ENCODE measurements at places on chromosomes 5 and 9.

DNA sequence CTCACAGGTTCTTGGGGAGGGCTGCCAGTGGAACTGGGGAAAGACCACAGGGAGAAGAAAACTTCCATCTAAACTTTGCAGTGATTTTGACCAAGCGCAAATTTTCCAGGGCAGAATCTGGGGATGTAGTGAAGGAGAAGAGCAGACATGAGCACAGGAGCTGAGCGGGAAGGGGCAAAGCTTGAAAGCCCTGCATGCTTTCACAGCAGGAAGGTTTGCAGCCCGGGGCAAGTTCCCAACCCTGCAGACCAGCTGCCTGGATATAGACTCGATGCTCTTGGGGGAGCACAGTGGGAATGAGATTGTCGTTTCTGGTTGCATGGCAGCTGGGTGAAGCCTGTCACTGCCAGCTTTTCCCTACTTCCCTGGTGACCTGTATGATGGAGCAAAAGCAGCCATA lies 276.8 kb upstream of the RORB start:
- no peak for DNase-seq

DNA sequence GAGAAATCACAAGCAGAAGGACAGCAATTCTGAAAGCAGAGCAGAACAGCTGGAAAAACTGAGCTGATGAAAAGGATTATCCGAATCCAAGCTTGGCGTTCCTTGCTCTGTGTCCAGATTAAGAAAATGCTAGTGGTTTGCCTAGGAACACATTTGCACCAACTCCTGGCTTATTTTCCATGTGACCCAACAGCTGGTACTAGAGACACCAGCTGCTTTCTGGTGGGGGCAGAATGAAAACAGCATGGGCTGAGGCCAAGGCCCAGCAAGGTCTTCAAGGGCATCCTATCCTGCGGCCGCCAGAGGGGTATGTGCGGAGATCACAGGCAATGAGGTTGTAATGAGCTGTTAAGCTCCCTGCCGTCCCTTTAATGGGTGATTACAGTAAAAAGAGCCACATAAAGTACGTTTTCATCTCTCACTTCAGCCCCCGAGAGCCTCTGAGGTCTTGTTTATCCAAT lies 131.5 kb downstream of the DOCK8 start:
- DNase-seq: no peak

- no peak for DNase-seq
These were observed 283.3 kb downstream of the GABRB2 start for GRCh38 chr5:161263191-161263590.

- DNase-seq: peak; percentile 94
These were observed 13.3 kb downstream of the TRIM7 start for GRCh38 chr5:181191526-181192336.

- no peak for DNase-seq
These were observed 263.4 kb downstream of the GRIA1 start for GRCh38 chr5:153753645-153754432.

GRCh38 chr9:80157561-80157983 lies 585.8 kb downstream of the TLE4 start:
- DNase-seq: no peak

DNA sequence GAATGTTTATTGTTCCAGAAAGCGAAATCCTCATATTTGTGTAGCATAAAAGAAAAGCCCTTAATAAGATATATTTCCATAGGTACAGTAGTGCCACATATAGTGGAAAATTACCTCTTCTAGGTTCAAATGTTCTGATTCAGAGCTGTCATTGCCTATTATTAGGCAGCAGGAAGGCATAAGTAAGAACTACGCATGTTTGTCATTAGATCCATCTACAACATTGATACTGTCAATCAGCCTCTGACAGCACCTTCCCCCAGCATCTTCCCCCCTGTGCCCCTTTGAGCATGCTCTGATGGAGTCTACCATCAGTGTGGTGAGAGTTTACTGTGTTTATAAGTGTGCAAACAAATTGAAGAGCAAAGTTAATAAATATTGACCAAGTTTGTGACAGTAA lies 816.1 kb downstream of the TLE4 start:
- no peak for DNase-seq

GRCh38 chr5:72692231-72692637 lies 124.2 kb upstream of the TNPO1 start:
- DNase-seq: no peak

GRCh38 chr9:99119976-99120655 lies 15.2 kb downstream of the TGFBR1 start:
- no peak for DNase-seq

GRCh38 chr5:172913117-172913850 lies 45.9 kb upstream of the RPL26L1 start:
- no peak for DNase-seq

GRCh38 chr5:23457780-23458179 lies 49.6 kb upstream of the PRDM9 start:
- DNase-seq: no peak

GRCh38 chr5:43920422-43920821 lies 317.4 kb downstream of the NNT start:
- no peak for DNase-seq

- no peak for DNase-seq
These were observed 87.8 kb downstream of the RASEF start for GRCh38 chr9:82975176-82975575.

DNA sequence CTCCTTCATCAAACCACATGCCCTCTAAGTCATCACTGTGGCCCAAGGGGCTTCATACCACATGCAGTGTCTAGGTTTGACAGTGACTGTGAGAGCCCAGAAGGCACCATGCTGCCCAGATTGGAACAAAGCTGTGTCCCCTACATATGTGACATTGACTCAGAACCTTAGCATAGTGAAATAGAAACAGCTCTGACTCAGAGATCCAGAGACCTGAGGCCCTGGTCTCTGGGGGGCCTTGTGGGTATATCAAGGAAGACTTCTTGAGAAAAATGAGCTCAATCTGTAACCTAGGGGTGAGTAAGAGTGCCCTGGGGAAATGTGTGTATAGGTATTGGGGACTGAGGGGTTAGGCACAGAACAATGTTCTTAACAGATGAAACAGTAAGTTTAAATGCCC lies 7.1 kb upstream of the ENTREP1 start:
- DNase-seq: no peak

DNA sequence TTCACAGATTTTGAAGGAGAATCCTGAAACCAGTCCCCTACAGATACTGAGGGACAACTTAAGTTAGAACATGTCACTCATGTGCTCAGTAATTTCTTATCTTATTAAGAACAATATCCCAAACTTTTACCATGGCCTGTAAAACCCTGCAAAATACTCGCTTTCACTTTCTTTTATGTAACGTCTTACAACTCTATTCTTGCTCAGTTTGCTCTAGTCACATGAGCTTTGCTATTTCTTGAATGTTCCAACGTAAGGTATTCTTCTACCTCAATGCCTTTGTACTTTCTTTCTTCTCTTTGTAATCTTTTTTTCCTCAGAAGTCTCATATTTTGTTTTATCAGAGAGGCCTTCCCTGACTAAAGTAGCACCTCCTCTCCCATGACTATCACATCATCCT lies 14.1 kb downstream of the TMEM38B start:
- DNase-seq: no peak

- DNase-seq: no peak
These were observed 43.0 kb upstream of the COL15A1 start for GRCh38 chr9:98900725-98901124.

DNA sequence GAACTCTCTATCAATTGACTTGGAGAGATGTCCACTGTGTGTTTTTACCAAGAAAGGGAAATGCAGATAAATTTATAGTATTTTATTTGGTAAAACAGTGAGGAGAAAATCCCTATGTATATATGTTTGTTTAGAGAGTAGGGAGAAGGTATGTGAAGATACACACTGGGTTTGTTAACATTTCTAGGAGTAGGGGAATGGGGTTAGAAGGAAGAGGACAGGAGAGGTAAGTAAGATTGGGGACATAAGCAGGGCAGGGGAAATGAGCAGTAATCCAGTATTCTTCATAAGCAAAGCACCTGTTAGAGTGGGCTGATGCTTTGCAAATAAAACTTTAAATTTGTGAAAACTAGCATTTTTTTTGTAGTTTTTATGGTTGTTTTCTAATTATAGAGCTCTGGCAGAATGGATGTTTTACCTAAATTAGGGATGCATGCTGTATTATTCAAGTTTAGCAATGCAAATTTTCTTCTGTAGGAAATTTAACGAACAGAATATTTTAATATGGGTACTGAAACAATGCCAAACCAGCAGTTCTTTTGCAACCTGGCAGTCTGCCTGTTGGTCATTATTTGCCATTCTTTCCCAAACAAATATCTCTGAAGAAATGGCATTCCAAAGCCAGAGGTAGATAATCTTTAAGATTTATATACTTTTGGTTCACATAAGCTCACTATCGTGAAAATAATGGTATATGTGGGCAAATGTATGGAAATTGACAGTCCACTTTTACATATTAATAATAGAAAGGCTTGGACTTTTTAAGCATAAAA lies 19.4 kb upstream of the DCP2 start:
- no peak for DNase-seq

DNA sequence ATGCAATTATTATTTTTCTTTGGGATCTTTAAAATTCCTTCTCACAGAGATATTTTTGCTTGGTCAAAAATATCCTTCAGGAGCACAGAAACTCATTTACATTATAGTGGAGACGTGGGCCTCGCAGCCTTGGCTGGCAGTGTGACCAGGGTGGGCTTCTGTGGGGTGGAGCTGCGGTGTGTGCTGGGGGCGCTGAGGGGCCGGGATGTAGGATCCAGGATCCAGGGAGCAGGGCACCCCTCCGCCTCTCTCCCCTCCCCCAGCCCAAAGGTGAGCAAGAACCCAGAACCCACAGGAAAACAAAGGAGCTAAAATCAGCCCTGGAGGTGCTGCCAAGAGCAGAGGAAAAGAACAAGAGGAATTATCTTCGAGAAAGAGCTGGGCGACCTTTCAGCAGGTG lies 79.1 kb upstream of the OLFM1 start:
- DNase-seq: no peak

DNA sequence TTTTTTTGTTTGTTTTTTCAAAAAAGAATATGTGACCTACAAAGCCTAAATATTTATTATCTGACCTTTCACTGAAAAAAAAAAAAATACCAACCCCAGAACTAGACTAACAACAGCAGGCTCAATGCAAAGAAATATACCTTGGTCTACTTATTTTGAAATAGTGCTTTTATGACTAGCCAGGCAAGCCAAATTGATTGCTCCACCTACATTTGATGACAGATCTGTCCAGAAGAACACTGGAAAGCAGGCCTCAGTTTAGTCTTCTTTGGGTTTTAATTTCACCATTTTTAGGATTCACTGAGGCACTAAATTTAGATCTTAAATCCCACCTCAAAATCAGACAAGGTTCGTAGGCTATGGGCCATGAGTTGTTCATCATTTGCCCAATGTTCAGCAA lies 97.3 kb downstream of the PLPP1 start:
- no peak for DNase-seq

DNA sequence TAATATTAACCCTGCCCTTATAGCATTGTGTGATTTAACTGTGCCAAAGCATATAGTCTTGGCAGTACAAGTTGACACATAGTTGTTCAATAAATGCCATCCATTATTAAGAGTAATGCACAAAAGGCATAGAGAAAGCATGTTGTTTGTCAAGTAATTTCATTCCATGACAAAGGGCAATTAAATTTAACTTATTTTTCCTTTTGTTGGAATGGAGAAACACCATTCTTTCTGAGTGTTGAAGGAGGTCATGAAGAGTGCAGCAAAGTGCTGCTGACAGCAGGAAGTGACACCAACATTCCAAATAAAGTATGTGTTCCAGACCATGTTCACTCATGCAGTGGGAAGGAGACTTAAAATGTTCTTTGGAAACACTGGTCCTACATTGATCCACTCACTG lies 29.1 kb downstream of the ANKDD1B start:
- DNase-seq: no peak

DNA sequence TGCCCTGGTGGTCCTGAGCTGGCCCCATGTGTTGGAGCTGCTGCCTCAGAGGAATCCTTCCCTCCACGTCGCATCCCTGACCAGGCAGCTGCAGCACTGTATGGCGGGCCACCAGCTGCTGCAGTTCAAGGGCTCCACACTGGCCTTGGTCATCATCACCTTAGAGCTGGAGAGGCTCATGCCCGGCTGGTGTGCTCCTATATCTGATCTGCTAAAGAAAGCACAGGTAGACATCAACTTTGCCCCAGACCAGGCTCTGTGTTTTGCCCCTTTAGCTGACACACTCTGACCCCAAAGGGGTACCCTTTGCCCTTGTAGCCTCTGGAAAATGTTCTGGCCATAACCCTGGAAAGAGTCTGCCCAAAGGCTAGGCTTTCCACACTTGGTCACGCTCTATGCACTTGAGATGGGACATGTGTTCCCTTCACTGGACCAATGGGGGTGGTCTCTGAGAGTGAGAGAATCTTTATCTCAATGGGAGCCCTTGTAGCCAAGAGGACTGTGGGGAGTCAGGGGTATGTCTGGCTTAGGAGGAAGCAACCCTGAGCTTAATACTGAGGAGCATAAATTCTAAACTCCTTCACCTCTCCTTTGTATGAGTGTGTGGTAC lies 4.8 kb downstream of the CCNI2 start:
- DNase-seq: no peak

- no peak for DNase-seq
These were observed 1.5 kb downstream of the RORB start for GRCh38 chr9:74498621-74499095.

GRCh38 chr9:104808035-104808614 lies 44.2 kb downstream of the NIPSNAP3B start:
- no peak for DNase-seq

GRCh38 chr5:1545805-1546355 lies 22.1 kb upstream of the LPCAT1 start:
- DNase-seq: no peak

DNA sequence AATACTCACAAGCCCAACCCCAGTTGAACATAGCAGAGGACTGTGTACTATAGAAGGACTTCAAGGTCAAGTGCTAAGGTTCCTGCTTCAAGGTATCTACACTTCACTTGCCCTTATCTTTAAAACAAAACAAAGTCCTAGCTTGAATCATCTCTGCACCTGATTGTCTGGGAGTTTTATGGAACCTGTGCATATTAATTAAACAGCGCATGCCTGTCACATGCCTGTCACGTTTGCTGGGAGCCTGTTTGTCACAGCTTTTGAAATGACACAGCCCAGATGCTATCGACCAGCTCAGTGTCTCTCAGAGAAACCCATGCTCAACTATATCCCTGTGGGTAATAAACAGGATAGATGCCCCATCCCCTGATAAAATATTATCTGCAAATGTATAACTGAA lies 476.0 kb downstream of the ZSWIM6 start:
- no peak for DNase-seq

Measured in activated gamma-delta T cell treated with Interleukin-2 at 50 U/mL for 16 hours (primary cell).